ENCODE measurements at places on chromosomes 13 and 19.

GRCh38 chr19:3816566-3817218, 30.5 kb upstream of the MATK start:
- no peak for DNase-seq

- DNase-seq, result no peak
These were observed 785 bp downstream of the NHLRC3 start for GRCh38 chr13:39039041-39039440.

- DNase-seq, result no peak
These were observed 6.7 kb downstream of the DBP start for GRCh38 chr19:48630296-48631063.

DNA sequence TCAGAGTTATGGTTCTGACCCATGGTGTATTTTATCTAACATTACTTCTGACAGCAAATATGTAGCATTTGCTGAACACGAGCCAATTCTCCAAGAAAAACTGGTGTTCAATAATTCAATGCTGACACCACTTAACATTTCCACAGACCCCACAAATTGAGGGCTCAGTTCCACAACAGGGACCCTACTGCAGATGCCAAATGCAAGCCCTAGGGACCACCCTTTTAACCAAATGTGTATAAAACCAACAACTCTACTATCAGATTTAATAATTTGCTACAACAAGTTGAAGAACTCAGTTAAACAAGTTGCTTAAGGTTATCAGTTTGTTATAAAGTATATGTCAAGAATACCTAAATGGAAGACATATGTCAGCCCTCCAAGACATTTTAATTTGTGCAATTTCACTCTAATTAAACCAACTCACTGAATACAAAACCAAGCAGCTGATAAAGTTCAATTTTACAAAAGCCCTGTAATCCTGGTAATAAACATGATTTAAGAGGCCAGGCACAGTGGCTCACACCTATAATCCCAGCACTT, 6.7 kb downstream of the ZNF44 start:
- no peak for DNase-seq

- DNase-seq, result peak; percentile 20
These were observed 581.3 kb downstream of the DACH1 start for GRCh38 chr13:71285700-71286099.

DNA sequence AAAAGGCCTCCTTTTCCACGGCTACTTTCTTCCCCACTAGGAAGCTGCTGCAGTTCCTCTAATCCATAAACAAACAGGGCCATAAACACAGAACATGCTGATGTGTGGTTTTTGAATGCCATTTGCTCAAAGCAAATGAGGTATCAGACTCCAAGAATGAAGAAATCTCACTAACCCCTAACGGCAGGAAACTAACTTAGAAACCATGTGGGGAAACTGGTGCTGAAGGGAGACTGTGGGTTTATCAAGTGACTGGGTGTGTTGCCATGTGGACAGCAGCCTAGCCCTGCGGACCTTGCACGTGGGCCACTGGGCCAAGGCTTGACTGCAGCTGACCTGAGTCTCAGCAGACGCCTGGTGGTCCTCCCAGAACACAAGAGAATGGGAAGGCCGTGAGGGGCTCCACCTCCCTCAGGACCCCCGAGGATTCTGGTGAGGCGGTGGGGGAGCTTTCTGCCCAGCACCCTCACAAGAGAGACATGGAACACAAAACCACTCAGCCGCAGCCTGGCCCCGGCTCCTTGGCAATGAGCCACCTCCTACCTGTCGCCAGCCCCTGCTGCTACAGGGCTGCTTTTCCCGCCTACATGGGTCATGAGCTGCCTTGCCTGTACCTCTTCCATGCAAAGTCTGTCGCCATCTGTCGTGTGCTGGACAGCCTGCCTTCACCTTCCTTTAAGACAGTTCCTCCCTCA, 10.6 kb downstream of the SLC15A1 start:
- DNase-seq, result no peak

GRCh38 chr13:54636231-54636630, 1607.6 kb downstream of the OLFM4 start:
- no peak for DNase-seq

GRCh38 chr19:40190891-40191835, at the start of gene MAP3K10:
TSS of gene MAP3K10 (plus strand) at chr19:40191426. CDS start at chr19:40192032, 606 bp downstream.
- DNase-seq, result no peak

GRCh38 chr13:56909896-56910600, 230.7 kb upstream of the PRR20A start:
- no peak for DNase-seq

GRCh38 chr13:100646030-100646673, 28.4 kb downstream of the TMTC4 start:
- DNase-seq, result peak; percentile 45

- no peak for DNase-seq
These were observed 151.1 kb downstream of the KATNAL1 start for GRCh38 chr13:30156270-30156669.

- DNase-seq, result peak; percentile 70
These were observed 4.2 kb downstream of the PRR36 start for GRCh38 chr19:7869910-7870511.

GRCh38 chr19:2015608-2015950, at the start of gene BTBD2:
TSS of gene BTBD2 (minus strand) at chr19:2015714. CDS start at chr19:2015703, 11 bp downstream.
- peak; percentile 74 for DNase-seq

DNA sequence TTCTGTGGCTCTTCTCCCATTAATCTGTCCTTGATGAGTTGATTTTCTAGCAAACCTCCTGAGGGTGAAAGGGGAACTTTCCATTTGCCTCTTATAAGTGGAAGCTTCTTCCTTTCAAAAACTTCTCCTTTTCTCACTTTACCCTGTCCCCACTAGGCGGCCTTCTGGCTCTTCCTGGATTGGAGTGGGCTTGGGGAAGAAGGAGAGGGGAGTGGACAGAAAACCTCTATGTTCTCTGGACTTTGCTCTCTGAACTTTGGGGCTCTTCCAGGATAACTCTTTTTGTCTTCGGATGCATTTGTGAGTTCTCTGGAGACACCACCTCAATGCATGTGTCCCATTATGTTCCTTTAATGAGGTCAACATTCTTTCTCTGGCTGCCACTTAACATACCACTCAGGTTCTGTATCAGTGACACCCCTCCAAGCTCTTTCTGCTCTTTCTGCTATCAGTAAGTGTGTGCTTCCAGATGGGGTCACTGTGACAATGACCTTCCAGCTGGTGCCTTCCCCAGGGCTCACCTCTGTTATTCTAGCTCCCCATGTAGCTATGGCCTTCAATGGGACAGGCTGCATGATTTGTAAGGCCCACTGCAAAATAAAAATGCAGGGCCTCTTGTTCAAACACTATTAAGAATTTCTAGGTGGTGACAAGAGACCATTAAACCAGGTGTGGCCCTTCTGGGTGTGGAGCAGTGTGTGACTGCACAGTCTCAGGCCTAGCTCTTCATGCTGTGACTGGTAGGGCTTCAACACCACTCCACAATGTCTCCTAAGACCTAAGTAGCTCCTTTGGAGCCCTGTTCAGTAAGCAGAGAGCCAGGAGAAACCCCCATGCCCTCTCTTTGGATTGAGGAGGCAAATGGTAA, 389.2 kb downstream of the EFNB2 start:
- no peak for DNase-seq

DNA sequence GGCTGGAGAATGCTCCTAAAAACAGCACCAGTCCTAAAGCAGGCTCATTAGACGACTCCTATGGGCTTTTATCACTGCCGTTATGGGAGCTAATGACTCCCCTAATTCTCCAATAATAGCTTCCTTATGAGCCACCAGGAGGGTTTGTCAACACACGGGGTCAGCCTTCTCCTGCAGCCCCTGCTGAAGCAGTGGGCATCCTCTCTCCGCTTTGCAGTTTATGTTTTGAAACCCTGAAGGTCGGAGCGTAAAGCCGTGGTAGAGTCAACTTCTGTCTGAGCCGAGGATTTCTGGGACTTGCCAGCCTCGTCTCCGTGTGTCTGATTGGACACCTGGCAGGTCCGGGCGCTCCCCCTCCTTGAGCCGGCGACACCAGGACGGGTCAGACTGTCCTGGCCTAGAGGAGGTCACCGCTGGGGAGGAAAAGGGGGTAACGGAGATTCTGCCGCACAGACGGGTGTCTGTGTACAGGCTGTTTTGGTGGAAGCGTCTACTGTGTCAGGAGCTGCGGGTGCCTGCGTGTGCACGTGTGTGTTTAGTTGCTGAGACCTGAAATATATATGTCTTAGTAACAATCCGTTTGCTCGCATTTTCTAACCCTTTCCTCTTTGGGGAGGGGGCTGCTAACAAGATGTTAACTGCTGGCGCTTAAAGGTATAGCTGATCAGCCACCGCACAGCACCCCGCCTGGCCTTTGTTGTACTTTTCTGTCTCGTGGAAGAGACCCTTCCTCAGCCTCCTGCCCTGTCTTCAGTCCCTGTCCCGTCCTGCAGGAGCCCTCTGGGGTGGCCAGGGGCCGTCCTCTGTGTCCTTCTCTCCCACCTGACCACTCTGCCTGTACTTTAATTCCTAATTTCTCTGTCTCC, 1.9 kb downstream of the KDM4B start:
- DNase-seq, result no peak

DNA sequence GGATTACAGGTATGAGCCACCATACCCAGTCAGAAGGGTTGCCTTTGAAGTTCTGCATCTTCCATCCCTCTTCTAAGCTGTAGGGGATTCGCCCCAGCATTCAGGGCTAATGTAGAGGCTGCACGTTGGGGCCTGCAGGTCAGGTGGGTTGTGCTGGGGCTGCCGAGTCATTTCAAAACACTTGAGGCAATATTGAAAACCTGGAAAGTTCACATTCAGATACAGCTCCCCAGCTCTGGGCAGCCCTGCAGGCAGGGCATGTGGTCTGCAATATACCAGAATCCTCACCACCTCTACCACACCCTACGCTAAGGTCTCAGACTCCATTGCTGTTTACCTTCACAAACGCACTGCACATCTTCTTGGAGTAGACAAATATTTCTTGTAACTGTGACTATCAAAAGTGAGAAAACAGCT, 24.6 kb downstream of the CCNE1 start:
- no peak for DNase-seq

All from NCI-H1436 (cell line).